GM12878 (cell line): ENCODE measurements at places on chromosomes 2 and 18. TPM values are rescaled to one million over a fixed set of nuclear protein-coding genes. Genes with fewer than 3 reads are reported as not detected.

- H3K4me3 ChIP-seq: peak overlapping the region; percentile 94
- H3K27ac ChIP-seq: no peak overlapping the region
- no peaks in the 10 kb centered on the region; the same call in 1 of the 2 replicates for H3K4me1 ChIP-seq
- no peak for DNase-seq
Observed at GRCh38 chr18:2907550-2908135, 60.8 kb downstream of the EMILIN2 start.

DNA sequence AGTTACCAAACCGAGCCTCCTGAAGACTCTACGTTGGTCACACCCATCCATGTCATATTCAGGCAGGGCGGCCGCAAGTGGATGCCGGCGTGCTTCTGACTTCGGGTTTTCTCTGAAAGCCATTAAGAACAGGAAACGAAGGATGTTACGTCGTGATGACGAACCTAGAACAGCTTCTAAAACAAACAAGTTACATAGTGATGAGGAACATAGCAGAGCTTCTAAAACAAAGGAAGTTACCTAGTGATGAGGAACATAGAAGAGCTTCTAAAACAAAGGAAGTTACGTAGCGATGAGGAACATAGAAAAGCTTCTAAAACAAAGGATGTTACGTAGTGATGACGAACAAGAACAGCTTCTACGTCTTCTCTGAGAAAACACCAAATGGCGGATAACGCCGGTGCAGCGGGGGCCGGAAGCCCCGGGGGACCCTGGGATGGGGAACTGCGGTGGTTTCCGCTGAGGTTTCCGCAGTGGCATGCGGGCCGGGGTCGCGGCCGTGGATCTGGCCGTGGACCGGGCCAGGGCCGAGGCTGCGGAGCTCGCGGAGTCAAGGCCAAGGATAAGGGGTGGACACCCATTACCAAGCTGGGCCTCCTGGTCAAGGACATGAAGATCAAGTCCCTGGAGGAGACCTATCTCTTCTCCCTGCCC, 141.1 kb downstream of the SOCS6 start:
- H3K27me3 ChIP-seq: no peaks in the 10 kb centered on the region
- DNase-seq: no peak
- H3K36me3 ChIP-seq: no peaks in the 10 kb centered on the region
- no peak overlapping the region for H3K4me3 ChIP-seq
- H3K4me1 ChIP-seq: peaks cover 13% of the 10 kb centered on the region; the same call in 1 of the 2 replicates

DNA sequence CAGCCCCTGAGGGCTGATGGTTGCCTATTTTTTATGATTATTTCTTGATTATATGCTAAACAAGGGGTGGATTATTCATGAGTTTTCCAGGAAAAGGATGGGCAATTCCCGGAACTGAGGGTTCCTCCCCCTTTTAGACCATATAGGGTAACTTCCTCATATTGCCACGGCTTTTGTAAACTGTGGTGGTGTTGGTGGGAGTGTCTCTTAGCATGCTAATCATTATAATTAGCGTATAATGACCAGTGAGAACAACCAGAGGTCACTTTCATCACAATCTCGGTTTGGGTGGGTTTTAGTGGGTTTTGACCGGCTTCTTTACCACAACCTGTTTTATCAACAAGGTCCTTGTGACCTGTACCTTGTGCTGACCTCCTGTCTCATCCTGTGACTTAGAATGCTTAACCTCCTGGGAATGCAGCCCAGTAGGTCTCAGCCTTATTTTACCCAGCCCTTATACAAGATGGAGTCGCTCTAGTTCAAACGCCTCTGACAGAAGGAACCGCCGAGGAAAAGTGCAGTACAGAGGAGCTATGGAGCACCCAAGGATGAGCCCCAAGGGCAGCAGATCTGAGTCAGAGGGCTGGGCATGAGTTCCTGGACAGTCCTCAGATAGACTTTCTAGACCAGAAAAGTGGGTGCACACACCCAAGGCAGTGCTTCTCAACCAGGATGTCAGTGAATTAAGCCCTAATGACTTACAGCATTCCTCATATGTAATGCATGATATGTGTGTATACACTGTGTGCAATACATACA, 37.1 kb upstream of the ASAP2 start:
- no peaks in the 10 kb centered on the region for H3K4me1 ChIP-seq
- no peak overlapping the region for H3K4me3 ChIP-seq
- DNase-seq: no peak
- no peaks in the 10 kb centered on the region for H3K27me3 ChIP-seq
- H3K27ac ChIP-seq: no peak overlapping the region

GRCh38 chr18:56652802-56653201, 1.6 kb downstream of the WDR7 start:
- DNase-seq: no peak
- no peak overlapping the region for H3K27ac ChIP-seq
- H3K36me3 ChIP-seq: no peaks in the 10 kb centered on the region
- no peaks in the 10 kb centered on the region; the same call in none of the 2 replicates for H3K4me1 ChIP-seq
- H3K27me3 ChIP-seq: no peaks in the 10 kb centered on the region

- H3K36me3 ChIP-seq: no peaks in the 10 kb centered on the region
- H3K4me3 ChIP-seq: no peak overlapping the region
- no peak for DNase-seq
- H3K4me1 ChIP-seq: no peaks in the 10 kb centered on the region
- no peak overlapping the region for H3K27ac ChIP-seq
- H3K27me3 ChIP-seq: no peaks in the 10 kb centered on the region
Observed at GRCh38 chr18:36536426-36536825, 238.9 kb downstream of the FHOD3 start.

- H3K4me3 ChIP-seq: no peak overlapping the region
- DNase-seq: no peak
- no peaks in the 10 kb centered on the region for H3K4me1 ChIP-seq
- H3K27ac ChIP-seq: no peak overlapping the region
- H3K27me3 ChIP-seq: no peaks in the 10 kb centered on the region
Observed at GRCh38 chr2:186522450-186522849, 36.4 kb downstream of the ZC3H15 start.

GRCh38 chr2:25835906-25836305, 42.4 kb downstream of the ASXL2 start:
- peaks cover 4% of the 10 kb centered on the region for H3K36me3 ChIP-seq
- no peak for DNase-seq
- H3K4me3 ChIP-seq: no peak overlapping the region
- H3K27me3 ChIP-seq: no peaks in the 10 kb centered on the region

DNA sequence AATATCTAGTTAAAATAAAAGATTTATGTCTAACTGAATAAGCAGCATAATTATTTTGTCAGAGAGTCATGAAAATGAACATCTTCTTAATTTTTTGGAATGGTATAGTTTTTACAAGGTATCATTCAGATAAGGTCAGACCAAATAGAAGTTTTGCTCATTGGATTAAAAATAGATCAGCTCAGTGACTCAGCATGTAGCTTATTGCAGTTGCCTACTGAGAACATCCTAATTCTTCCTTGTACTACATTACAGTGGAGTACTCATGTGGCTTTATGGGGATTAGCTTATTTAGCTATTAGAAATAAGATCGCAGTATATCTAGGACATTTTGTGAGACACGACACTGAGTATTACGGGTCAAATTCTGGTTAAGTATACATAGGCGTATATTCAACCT, 38.2 kb upstream of the PPM1B start:
- no peaks in the 10 kb centered on the region for H3K36me3 ChIP-seq
- no peaks in the 10 kb centered on the region for H3K4me1 ChIP-seq
- no peak overlapping the region for H3K4me3 ChIP-seq
- no peak for DNase-seq
- H3K27ac ChIP-seq: no peak overlapping the region

The C2orf80 gene
- total RNA-seq: not detected in 2 replicates

The GCG gene
- total RNA-seq: 0.29 TPM in 1 of 2 replicates, not detected in the other

The MBP gene
- 52.5 and 55.8 TPM in 2 replicates for total RNA-seq

The ARHGAP28 gene
- not detected in 2 replicates for total RNA-seq

The RIT2 gene
- total RNA-seq: not detected in 2 replicates

The SLC5A7 gene
- total RNA-seq: not detected in 2 replicates
